Stimulated activated CD8-positive, alpha-beta memory T cell treated with anti-CD3 and anti-CD28 coated beads, Interleukin-7, amount 100 ng/mL, for 48 hours (primary cell): ENCODE measurements at places on chromosomes 2 and 18.

DNA sequence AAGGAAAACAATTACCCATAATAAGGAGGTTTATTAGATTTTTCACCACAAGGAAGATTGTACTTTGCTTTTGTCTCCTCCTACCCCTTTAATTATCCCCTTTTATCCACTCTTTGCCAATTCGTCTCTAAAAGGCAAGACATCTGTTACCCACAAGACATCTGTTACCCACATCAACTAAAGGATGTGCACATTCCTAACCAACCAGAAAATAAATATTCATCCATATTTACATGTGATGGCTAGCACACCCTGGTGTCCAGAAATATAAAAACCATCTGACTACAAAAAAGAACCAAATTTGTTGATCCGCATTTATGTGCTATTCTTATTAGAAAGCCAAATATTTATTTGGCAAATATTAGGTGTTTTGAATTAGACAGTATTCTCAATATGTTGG, 35.7 kb downstream of the ACVR1C start:
- DNase-seq, result no peak

- DNase-seq, result peak; percentile 74
Measured at GRCh38 chr2:85813982-85814801, 60.4 kb downstream of the ATOH8 start.

DNA sequence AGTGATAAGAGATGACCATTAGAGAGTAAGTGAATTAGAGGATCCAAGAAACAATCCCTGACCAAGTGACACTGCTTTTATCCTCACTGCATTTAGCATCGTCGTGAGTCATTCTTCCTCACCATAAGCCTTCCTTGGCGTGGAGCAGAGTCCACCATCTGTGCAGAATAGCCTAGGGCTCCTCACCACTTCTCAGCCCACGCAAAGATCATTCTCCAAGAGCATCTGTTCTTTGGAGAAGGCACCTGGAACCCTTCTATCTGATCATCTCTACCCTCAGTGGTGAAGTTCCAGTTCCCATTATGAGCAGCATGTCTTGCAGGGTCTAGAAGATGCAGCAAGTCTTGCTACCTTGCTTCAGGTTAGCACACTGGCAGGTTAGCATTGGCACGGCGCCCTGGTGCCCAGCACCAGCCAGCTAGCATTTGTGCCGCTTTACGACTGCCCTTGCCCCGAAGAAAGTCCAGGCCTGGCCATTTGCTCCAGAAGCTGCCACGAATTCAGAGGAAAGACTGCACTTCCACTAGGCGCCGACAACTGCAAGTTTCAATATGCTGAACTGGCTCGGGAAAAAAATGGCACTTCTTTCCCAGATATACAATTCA, 225.8 kb downstream of the TTC32 start:
- DNase-seq, result no peak

- DNase-seq, result no peak
Measured at GRCh38 chr2:119706221-119706620, 27.2 kb downstream of the TMEM177 start.

- DNase-seq, result no peak
Measured at GRCh38 chr2:51085420-51086068, 53.6 kb upstream of the NRXN1 start.

DNA sequence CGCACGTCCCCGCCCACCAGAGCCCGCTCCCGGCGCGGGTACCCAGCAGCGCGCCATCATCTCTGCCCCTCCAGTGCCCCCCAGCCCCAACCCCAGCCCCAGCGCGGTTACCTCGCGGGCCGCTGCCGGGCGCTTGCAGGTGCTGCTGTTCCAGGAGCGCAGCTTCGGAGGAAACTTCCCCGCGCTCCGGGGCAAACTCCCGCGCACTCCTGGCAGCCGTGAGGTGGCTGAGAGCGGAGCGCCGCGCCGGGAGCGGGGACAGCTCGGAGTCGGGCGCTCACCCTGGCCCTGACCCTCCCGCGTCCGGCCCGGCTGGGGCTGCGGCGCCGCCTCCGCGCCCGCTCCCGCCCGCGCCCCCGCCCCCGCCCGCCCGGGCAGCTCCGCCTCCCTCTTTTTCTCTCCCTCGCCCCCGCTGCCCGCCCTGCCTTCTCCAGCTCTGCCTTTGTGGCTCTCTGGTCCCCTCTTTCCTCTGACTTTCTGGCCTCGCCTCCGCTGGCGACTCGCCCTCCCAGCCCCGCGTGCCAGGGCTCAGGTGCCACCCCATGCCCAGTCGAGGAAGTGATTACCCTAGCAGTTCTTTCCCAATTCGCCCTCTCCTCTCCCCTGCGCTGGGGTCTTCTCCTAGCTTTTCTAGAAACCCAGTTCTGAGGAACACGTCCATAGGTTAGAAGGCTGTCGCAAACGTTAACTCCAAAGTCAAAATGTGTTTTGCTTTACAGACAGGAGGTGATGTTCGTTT, at the start of gene CHST9:
Gene CHST9, minus strand, starts transcription at position 284 of the 739 bp plus-strand sequence. CDS start 42,499 bp downstream, outside the sequence.
- DNase-seq, result no peak

DNA sequence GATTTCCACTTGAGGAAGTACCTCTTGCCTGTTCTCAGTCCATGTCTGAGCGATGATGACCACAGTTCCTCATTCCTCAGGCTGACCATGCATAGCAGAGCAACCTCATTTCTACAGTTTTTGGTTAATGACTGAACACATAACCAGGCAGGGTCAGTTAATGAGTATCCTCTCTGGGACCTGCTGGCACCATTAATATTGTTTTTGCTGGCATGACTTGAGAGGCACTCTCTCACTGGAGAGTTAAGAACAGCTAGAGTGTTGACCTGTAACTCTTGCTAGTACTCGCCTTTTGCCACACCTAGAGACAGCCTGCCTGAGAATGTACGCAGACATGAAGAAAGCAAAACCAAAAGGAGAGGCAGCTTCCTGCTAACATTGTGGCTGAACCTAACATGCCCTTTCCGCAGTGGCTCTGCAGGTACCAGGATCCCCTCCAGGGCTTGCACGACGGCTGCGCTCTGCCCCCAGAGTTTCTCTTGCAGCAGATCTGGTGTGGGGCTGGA, 23.9 kb downstream of the PECR start:
- peak; percentile 22 for DNase-seq

DNA sequence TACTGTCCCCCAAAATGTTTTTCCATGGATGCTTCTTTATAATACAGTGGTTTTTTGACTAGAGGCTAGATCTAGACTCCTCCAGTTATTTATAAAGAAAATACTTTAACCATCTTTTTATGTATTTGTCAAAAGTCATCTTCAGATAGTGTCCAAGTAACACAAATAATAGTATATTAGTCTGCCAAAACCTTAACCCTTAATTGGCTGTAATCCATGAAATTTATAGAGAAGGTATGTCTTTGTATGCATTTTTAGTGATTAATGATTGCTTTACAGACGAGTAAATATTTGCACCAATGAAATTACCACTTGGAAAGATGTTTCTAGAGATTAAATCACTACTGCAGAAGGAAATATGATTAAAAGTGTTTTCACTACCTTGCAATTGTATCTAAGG, 451.8 kb upstream of the NRXN1 start:
- no peak for DNase-seq

GRCh38 chr2:151264157-151264825, 2.6 kb upstream of the RBM43 start:
- DNase-seq, result no peak

DNA sequence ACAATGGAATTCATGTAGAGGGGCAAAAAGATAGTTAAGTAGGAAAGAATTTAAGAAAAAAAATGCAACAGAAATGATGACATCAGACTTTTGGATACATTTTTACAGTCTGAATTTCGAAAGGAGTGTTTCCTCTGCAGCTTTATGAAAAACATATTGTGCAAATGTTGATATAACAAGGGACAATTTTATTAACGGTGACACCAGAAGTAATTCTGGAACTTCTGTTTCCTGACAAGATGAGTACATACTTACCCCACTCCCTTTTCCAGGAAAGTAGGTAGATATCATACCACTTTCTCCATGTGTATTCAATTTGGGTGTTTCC, 369.6 kb downstream of the FBXO15 start:
- no peak for DNase-seq
